ENCODE measurements at places on chromosomes 2 and 18.

- peak; percentile 79 for DNase-seq
- H3K27me3 ChIP-seq = no peaks in the 10 kb centered on the region
- no peak overlapping the region for H3K27ac ChIP-seq
- peaks cover 10% of the 10 kb centered on the region for H3K36me3 ChIP-seq
Observed at GRCh38 chr2:73268830-73269685, 15.2 kb downstream of the FBXO41 start.

DNA sequence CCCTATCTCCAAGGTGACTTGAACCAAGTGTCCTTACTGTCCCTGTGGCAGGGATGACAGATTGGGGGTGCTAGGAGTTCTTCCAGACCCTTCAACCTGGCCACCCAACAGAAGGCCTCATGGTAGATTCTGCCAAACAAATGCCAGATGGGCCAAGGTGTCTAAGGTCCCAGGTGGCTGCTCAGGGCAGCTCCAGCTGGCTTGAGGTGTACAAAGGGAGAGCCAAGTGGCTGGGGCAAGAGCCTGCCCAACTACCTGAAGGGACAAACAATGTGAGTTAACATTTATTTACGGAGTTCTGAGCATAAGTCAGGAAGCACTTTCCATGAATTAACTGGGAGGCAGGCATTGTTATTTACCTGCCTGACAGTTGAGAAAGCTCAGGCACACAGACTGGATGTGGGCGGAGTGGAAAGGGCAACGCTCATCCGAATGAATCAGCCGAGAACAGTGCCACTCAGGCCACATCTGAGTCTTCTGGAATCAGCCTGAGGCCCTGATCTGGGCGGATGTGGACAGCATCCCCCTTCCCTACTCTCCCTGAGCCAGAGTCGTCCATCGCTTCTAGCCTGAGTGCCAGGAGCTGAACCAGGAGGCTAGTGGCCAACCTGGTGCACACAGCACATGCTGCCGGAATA lies 4.4 kb upstream of the KCNIP3 start:
- H3K27ac ChIP-seq = no peak overlapping the region
- no peak overlapping the region for H3K4me3 ChIP-seq
- DNase-seq = no peak
- H3K27me3 ChIP-seq = peaks cover 2% of the 10 kb centered on the region
- no peaks in the 10 kb centered on the region for H3K36me3 ChIP-seq
- H3K4me1 ChIP-seq = no peaks in the 10 kb centered on the region

GRCh38 chr2:455015-455705 lies 167.3 kb upstream of the ALKAL2 start:
- H3K4me3 ChIP-seq = no peak overlapping the region
- H3K27me3 ChIP-seq = peaks cover 44% of the 10 kb centered on the region
- peaks cover 14% of the 10 kb centered on the region for H3K4me1 ChIP-seq
- no peaks in the 10 kb centered on the region for H3K36me3 ChIP-seq
- no peak for DNase-seq

DNA sequence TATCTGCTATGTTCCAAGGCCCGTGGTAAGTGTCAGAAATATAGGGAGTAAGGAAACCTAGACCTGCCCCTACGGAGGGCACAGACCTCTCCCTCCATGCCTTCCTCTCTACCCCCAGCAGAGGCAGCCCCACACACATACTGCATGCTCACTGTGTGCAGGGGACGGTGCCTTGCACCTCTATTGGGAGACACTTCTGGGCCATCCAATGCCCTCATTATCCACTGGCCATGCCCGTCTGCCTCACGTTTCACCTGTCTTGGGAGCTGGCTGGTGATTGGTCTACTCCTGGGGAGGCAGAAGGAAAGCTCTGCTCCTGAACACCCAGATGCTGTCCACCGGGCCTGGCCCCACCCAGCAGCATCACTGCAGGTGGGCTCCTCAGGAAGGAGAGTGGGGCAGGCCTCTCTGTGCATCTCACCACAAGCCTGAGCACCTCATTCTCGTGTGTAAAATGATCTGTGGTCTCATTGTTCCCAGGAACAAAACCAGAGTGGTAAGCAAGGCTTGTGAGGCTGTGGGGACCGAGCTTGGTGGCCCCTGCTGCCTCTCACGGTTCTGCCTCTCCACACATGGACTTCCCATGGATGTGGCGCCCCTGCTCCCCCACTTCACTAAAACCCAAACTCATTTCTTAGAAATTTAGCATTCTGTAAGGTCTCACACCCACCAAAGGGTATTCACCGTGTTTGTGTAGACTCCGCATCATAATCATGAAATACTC lies 312.5 kb upstream of the HS6ST1 start:
- H3K27me3 ChIP-seq = peaks cover 2% of the 10 kb centered on the region
- no peak for DNase-seq
- no peak overlapping the region for H3K4me3 ChIP-seq
- H3K27ac ChIP-seq = no peak overlapping the region

DNA sequence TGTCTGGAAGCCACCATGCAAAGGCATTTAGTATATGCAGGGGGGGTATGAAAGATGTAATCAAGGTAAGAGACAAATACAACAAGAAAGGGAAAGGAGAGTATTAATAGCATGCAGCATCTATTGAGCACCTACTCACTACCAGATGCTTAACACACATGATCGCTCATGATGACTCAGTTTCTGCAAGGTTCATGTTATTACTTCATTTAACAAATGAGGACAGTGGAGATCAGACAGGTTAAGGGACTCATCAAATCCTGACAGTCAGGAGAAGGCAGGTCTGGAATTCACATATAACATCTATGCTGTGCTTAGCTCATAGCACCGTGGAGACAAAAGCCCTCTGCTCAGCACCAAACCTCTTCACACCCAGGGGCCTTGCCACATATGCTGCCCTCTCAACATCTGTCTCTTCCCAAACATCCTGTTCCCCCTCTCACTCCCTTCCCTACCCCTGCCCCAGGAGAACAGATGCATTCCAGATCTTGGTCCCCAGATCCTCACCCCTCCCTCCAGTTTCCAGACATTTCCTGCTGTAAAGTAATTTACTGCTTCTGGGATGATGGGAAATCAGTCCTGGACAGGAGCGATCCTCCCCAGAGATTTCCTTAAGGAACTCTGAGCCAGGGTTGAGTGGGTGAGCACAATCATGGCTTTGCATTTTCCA lies 155.3 kb downstream of the ANTXR1 start:
- H3K27me3 ChIP-seq = peaks cover 4% of the 10 kb centered on the region
- H3K27ac ChIP-seq = no peak overlapping the region
- H3K4me1 ChIP-seq = no peaks in the 10 kb centered on the region
- no peak for DNase-seq
- no peaks in the 10 kb centered on the region for H3K36me3 ChIP-seq

- H3K27me3 ChIP-seq = no peaks in the 10 kb centered on the region
- no peak overlapping the region for H3K27ac ChIP-seq
- H3K4me1 ChIP-seq = peaks cover 50% of the 10 kb centered on the region
Observed at GRCh38 chr2:127632592-127633489, 13.1 kb upstream of the GPR17 start.

GRCh38 chr2:104050656-104051242 lies 803.2 kb upstream of the POU3F3 start:
- no peak for DNase-seq
- no peaks in the 10 kb centered on the region for H3K27me3 ChIP-seq
- no peaks in the 10 kb centered on the region for H3K4me1 ChIP-seq
- H3K27ac ChIP-seq = no peak overlapping the region

GRCh38 chr18:41618147-41618546 lies 336.9 kb upstream of the PIK3C3 start:
- DNase-seq = no peak
- no peak overlapping the region for H3K27ac ChIP-seq
- H3K4me1 ChIP-seq = no peaks in the 10 kb centered on the region
- H3K27me3 ChIP-seq = no peaks in the 10 kb centered on the region
- H3K36me3 ChIP-seq = no peaks in the 10 kb centered on the region
- no peak overlapping the region for H3K4me3 ChIP-seq

- no peak overlapping the region for H3K4me3 ChIP-seq
- DNase-seq = no peak
- no peaks in the 10 kb centered on the region for H3K27me3 ChIP-seq
- peaks cover 33% of the 10 kb centered on the region for H3K4me1 ChIP-seq
- peak overlapping the region; percentile 32 for H3K27ac ChIP-seq
- peaks cover 10% of the 10 kb centered on the region for H3K36me3 ChIP-seq
Observed at GRCh38 chr2:32289165-32289999, 11.7 kb downstream of the YIPF4 start.

DNA sequence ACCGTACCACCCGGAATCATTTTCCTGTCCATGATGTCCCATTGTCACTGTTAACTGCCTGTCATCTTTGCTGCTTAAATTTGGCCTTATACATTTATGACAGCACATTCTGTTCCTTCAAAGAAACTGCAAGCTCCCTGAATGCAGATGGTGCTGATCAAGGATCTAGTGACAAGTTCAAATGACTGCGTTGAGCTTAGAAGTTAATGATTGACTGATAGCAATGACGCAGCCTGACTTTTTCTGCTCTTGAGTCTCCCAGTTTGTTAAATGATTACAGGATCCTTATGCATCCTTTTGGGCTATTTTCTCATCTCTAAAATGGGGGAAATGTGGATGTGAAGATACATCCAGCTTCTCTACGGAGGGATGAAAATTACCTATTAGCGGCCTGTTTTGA lies 159.0 kb downstream of the DCC start:
- DNase-seq = no peak
- H3K27me3 ChIP-seq = no peaks in the 10 kb centered on the region
- H3K36me3 ChIP-seq = no peaks in the 10 kb centered on the region
- no peak overlapping the region for H3K27ac ChIP-seq
- H3K4me1 ChIP-seq = no peaks in the 10 kb centered on the region

DNA sequence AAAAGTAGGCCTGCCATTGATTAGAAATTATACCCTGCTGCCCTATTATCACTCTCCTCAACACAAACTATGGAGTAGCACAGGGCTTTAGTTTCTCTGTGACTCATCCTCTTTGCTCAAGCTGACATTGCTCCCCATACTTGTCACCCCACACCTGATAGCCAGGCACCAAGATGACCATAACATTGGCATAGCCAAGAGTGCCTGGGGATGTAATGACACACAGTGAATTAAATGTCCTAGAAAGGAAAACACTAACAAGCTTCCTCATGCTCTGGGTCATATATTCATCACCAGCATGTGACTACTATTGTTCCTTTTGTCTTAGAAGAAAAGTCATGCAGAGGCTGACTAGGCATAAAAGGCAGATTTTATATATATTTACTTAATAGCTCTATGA lies 137.8 kb upstream of the RND3 start:
- no peak overlapping the region for H3K4me3 ChIP-seq
- H3K27me3 ChIP-seq = no peaks in the 10 kb centered on the region
- no peak overlapping the region for H3K27ac ChIP-seq
- no peaks in the 10 kb centered on the region for H3K4me1 ChIP-seq
- no peaks in the 10 kb centered on the region for H3K36me3 ChIP-seq

DNA sequence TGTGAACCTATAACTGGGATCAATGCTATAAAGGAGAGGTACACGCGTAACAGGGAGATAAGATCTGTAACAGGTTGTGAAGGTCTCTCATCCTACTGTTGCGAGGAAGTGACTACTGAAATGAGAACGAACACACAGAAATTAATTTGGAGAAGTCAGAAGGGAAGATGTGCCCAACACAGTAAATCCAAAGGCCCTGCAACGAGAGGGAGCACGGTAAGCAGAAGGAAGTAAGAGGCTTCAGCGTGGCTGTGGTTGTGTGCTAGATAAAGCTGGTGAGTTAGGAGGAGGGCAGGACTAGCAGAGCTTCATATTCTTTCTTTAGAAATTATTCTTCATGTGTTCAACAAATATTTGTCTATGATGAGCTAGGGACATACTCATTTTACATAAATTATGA lies 2.5 kb upstream of the ATG16L1 start:
- H3K4me3 ChIP-seq = no peak overlapping the region
- DNase-seq = no peak
- peaks cover 5% of the 10 kb centered on the region for H3K36me3 ChIP-seq
- peak overlapping the region; percentile 78 for H3K27ac ChIP-seq
- no peaks in the 10 kb centered on the region for H3K27me3 ChIP-seq

DNA sequence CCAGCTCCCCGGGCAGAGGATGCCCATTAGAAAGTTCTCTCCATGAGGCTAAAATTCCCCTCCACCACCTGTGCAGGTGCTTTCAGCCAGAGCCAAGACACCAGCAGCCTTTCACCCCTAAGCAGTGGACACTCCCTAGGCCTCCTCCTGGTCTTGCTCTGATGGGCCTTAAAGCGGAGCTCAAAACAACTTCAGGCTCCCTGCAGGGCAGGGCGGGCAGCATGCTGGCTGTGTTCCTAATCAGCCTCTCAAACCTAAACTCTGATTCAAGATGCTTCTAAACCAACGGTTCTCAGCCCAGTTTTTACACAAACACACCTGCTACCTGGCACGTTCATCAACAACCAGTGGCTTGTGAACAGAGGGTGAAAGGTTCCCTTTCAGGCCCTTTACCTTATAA lies 254.4 kb downstream of the TWIST2 start:
- H3K27me3 ChIP-seq = no peaks in the 10 kb centered on the region
- peaks cover 1% of the 10 kb centered on the region for H3K36me3 ChIP-seq
- no peaks in the 10 kb centered on the region for H3K4me1 ChIP-seq
- no peak for DNase-seq
- no peak overlapping the region for H3K4me3 ChIP-seq
- H3K27ac ChIP-seq = no peak overlapping the region

DNA sequence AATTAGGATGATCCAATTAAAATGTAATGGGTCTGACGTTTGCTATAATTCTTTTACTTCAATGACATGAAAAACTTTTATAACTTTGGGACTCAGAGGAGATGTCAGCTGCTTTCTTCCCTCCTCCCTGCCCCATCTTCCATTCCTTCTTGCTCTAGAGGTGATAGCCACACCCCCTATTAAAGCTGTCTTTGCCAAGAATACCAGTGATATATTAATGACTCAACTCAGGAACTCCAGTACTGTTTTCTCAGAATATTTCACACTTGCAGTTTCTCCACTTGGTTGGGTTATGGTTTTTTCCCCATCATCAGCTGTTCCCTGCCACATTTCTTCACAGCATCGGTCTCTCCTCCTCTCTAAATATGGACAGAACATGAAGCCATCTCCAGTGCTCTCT lies 184.0 kb downstream of the KCNE4 start:
- H3K4me1 ChIP-seq = no peaks in the 10 kb centered on the region
- no peak overlapping the region for H3K4me3 ChIP-seq
- no peak overlapping the region for H3K27ac ChIP-seq
- H3K27me3 ChIP-seq = no peaks in the 10 kb centered on the region
